ENCODE measurements at places on chromosomes 7 and 10.

GRCh38 chr7:99677648-99678045, 2.1 kb downstream of the CYP3A5 start:
- no peak for DNase-seq

DNA sequence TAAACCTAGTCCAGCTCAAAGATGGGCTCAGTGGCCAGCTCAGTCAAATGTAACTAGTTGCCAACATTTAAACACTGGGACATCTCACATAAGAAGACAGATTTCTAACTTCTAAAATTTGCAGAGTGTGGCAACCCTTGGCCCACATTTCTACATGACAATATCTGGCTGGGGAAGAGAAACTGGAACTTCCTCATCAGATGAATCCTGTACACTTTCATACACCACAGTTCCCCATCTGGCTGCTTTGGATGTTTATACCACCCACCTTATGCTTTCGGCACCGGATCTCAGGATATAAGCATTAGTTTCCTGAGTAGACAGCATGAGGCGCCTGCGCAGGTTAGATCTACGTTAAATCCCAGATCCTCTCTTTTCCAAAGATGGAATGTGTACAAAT, 199.3 kb downstream of the PRKG1 start:
- DNase-seq: no peak

GRCh38 chr10:30639946-30640786, 10.6 kb upstream of the LYZL2 start:
- no peak for DNase-seq

- no peak for DNase-seq
These were observed 67.0 kb upstream of the INPP5A start for GRCh38 chr10:132470410-132471124.

DNA sequence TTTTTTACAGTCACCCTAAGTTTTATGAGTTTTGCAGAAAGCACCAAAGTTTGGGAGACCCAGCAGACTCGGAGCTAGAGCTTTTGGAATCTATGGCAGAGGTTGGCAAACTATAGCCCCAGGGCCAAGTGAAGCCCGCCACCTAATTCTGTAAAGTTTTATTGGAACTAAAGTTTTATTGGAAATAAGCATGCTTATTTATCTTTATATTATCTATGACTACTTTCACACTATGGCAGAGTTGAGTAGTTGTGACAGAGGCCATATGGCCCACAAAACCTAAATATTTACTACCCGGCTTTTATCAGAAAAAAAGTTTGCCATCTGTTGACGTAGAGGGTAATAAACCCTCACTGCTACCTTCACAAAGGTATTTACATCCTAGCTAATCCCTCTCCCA, 267.6 kb downstream of the GPAM start:
- DNase-seq: no peak

DNA sequence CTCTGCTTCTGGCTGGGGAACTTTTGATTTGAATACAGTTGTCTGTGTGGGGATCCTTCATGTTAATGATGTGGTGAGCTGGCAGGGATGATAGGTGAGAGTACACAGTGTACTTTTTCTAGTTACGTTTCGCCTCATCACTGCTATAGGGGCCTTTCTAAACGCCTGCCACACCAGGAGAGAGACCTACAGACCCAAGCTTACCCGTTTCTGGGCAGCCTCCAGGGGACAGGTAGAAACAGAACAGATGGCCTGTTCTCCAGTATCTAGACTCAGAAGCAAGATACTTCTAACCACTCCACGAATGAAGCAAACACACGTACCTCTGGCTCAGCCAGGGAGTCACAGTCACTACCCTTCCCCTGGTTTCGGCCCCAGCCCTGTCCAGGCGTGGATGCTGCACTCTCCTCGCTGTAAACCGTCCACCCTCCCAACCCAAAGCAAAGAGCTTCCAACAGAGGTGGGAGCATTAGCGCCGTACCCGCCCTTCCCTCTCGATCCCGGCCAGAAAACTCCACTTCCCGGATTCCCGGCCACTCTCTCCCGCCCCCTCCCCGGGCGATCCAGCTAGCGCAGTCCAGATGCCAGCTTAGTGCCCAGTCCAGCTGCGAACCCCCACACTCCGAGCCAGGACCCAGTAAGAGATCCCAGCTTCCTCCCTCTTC, 1.2 kb downstream of the CCDC6 start:
- DNase-seq: peak; percentile 12

- no peak for DNase-seq
These were observed 137.5 kb upstream of the FZD1 start for GRCh38 chr7:91126762-91127161.

- DNase-seq: no peak
These were observed 746.9 kb downstream of the SORCS3 start for GRCh38 chr10:105387971-105388370.

DNA sequence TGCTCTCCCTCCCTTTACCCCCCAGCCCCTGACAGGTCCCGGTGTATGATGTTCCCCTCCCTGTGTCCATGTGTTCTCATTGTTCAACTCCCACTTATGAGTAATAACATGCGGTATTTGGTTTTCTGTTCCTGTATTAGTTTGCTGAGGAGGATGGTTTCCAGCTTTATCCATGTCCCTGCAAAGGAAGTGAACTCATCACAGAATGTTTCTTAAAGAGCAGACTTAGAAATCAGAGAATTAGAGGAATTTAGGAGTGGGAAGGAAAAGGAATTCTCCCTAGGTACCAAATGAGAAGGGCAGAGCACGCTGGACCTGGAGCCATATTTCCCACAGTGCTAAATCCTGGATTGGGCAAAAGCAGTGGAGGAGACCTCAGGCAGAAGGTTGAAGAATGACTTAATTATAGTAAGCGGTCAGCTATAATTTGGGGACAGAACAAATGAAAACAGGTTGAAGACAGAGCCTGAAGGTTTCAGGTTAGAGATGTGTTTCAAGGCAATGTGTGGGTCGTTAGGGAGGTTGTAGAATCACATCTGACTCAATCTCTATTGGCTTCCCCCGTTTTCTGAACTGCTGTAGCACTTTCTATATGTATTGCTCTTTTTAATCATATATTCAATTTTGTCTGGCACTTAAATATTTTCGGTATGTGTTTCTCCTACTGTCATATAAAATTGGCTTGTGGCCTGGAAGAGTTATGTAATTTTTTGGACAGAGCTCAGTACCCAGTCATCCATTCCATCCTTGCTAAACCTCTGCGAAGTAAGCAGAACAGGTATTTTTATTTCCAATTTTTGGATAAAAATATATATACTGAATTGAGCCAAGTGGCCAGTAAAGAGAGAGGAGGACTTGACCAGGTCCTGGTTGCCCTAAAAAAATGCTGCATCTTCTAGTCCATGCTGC, 210.5 kb upstream of the KLF6 start:
- DNase-seq: no peak

DNA sequence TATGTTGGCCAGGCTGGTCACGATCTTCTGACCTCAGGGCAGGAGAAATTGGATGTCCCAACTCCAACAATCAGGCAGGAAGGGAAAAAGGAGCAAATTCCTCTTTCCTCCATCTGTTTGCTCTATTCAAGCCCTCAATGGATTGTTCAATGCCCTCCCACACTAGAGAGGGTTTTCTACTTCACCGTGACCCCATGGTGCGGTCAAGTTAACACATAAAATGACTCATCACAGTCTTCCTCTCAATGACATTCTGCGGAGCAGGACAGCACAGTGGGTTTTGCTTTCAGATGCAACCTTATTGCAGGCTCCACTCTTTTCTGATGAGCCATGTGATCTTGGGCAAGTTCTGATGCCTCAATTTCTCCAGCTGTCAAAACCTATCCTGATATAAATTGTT, 364.9 kb downstream of the ANKRD30A start:
- no peak for DNase-seq

- DNase-seq: no peak
These were observed 980 bp downstream of the ADAMTS14 start for GRCh38 chr10:70673043-70673928.

DNA sequence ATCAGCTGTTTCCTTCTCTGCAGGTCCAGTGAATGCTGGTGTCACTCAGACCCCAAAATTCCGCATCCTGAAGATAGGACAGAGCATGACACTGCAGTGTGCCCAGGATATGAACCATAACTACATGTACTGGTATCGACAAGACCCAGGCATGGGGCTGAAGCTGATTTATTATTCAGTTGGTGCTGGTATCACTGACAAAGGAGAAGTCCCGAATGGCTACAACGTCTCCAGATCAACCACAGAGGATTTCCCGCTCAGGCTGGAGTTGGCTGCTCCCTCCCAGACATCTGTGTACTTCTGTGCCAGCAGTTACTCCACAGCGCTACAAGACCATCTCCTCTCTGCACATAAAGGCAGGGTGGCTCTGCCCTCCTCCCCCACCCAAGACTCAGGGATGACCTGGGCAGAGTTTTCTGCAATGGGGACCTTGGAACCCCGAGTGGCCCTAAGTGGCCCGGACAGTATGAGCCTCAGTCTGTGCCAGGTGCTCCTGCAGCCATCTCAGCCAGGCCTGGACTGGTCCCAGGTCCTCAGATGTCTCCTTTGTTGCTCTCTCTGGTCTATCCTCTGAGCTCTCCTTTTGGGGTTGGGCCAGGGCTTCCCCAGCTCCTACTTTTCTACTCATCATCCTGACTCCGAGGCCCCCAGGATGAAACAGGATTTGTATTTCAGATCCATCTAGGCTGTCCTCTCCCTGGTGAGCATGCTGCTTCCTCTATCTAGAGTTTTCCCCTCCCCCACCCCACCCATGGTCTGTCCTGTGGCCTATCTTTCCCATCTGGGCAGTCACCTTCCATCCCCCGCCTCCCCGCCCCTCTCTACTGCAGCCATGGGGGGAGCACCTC, 212.1 kb upstream of the PRSS58 start:
- DNase-seq: no peak

DNA sequence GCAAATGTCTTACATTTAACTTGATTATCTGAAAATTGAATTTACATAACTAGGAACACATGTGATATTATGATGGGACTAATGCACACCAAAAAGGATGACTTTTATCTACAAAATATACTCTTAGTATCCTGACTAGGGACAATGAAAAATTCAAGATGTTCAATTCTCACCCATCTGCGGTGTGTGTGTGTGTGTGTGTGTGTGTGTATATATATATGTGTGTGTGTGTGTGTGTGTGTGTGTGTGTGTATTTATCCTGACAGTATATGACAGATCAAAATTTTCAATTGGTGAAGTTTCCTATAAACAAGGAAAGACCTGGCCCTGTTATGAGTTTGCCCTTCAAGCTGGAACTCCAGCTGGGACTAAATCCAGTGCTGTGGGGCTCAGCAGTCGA, 40.3 kb upstream of the MET start:
- no peak for DNase-seq

DNA sequence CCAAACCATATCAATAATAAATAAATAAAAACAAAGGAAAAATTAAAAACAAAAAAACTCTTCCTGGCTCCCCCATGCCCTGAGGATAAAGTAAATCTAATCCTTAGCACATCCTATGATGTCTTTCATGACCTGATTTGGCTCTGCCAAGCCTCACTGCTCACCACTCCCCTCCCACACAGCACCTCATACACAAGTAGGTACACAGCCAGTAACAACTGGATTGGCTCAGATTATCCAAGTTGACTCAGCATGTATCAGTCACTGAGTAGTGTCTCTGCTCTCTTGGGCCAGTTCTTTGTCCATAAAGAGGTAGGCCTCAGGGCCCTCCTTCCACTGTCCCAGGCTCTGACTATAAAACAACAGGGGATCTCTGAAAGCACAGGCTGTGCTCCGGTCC, 99.6 kb downstream of the STRA8 start:
- DNase-seq: no peak

GRCh38 chr10:57023626-57024025, 662.6 kb upstream of the ZWINT start:
- DNase-seq: no peak

DNA sequence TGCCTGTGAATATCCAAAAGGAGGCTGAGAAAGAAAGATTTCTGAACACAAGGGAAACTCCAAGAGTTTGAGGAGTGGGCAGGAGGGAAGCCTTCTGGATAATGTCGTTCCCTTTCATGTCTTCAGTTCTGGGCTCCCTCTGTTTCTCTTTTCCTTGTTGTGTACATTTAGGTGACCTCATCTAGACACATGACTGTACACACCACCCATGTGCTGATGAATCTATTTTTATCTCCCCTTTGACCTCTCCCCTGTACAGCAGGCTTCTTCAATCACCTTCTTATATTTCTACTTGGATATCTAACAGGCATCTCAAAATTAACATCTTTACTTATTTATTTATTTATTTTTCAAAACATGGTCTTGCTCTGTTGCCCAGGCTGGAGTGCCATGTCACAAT, 363.1 kb downstream of the GATA3 start:
- no peak for DNase-seq

DNA sequence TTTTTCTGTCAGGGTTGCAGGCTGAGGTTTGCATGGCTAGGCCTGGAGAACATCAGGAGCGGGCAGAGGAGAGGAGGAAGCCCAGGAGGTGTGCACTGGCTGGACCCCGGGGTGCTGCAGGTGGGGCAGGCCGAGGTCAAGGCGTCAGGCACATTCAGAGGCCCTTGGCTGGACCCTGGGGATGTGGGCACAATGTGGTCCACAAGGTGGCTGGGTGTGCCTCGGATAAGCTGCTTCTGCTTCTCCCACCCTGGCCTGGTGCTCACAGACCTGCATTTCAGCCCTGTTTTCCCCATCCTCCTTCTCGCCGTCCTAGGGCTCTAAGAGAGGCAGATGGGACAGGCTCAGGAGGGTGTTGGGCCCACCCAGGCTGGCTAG, 108.2 kb downstream of the ADCY1 start:
- DNase-seq: no peak

DNA sequence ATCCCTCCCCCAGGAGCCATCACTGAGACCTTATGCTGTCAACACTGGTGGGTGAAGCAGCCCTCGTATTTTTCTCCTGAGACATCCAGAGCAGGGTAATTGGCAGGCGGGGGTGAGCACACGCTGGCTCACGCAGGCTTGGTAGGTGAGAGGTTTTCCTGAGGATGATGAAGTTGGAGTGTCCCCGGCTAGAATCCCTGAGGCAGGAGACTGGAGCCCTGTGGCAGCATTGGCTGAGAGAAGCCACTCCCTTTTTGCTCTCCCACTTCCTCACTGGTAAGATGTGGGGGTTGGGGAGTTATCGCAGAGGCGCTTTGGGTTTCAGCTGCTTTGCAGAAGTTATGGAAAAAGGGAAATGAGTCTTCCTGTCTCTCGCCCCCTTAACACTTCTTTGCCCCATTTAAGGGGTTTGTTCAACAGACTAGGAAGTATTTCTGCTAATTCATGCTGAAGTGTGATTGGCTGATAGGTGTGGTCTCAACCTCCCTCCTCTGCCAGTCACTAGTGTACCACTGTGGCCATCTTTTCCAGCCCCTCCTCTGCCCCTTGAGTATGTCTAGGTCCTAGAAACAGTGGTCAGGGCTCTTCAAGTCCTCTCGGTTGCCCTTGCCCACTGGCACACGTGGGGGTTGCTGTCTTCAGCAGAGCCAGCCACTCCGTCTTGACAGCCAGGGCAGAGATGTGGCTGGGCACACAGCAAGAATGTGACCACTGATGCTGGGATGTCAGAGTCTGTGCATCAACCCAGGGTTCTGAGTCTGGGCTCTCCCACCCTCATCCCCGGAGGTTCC, 5.7 kb downstream of the ARPC1B start:
- no peak for DNase-seq
